Epithelial cell of esophagus (primary cell): ENCODE measurements at places on chromosomes 2 and 18.

GRCh38 chr18:22213333-22213973 lies 44.1 kb downstream of the GATA6 start:
- DNase-seq = peak; percentile 80

DNA sequence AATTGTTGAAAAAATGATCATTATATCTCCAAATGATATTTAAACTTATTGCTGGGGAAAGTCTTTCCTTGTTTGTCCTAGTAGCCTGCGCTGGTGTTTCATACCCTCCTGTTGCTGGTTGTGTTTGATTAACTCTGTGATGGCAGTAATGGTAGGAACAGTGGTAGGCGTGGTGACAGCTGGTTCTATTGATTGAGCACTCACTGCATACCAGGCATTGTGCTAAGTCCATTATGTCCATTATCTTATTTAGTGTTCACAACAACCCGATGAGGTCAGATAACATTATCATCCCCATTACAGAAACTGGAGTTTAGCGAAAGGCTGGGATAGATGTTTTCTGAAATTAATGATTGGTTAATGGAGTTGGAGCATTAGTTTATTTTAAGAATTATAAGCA lies 77.8 kb upstream of the STON1 start:
- DNase-seq = no peak

- peak; percentile 44 for DNase-seq
Measured at GRCh38 chr18:2657788-2658458, 2.4 kb downstream of the SMCHD1 start.

- DNase-seq = no peak
Measured at GRCh38 chr2:158049129-158049855, 52.4 kb upstream of the UPP2 start.

- DNase-seq = no peak
Measured at GRCh38 chr2:100888601-100889000, 68.7 kb downstream of the NPAS2 start.

DNA sequence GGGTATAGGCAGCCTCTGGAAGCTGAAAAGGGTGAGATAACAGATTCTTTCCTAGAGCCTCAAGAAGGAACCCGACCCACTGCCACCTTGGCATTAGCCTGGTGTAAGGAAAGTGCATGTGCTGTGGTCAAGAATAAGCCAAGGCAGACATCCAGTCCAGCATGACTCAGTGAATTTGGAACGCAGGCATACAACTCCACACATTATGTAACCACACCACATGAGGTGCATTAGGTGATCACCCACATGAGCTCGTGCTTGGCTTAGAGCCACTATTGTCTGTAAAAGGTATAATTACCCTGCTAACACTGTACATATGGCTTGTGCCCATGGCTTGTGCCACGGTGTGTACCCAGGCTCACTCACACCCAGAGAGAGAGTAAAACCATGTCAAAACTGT lies 583.7 kb upstream of the HNMT start:
- peak; percentile 93 for DNase-seq

DNA sequence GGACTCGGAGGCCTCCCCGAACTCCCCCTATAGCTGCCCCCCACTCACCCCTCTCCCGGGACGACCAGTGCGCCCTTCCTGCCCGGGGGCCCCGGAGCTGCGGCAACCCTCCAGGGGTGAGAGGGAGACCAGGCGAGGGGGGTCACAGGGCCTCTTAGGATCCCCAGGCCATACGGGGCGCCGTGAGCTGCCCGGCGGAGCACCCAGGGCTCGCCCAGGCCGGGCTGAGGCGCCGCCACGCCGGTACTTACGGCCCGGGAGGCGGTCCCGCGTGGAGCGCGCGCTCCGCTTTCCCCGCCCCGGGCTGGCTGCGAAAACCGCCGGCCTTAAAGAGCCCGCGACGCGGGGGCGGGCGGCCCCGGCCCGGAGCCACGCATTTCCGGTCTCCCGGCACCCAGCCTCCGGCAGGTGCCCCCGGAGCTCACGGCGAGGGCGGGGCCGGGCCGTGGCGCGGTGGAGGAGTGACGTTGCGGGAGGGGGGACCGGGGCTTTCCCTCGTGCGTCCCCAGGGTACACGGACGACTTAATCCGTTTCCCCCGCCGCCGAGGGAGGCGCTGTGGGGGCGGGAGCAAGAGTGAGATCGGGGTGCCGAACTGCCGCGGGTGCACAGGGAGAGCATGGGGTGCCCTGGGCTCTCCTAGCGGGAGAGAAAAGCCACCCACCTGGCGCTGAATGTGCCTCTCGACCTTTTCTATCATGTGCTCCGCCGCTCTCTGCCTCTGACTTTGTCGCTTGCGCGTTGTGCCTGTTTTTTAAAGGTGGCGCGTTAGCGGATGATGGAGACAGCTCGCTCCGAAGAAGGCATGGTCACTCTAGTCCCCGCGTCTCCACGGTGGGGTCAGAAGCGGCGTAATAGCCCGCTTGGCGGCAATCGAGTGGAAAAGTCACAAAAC lies at the start of gene METTL21A:
Gene METTL21A (minus strand): TSS at position 381 of the 894 bp plus-strand sequence. CDS start 1,019 bp downstream, outside the sequence.
- peak; percentile 84 for DNase-seq

GRCh38 chr18:1513519-1513918 lies 608.8 kb downstream of the ADCYAP1 start:
- no peak for DNase-seq

- peak; percentile 82 for DNase-seq
Measured at GRCh38 chr2:230714136-230714480, 1.5 kb downstream of the CAB39 start.

- no peak for DNase-seq
Measured at GRCh38 chr18:24396082-24396633, 1.5 kb downstream of the OSBPL1A start.

GRCh38 chr2:180892091-180892490 lies 88.3 kb upstream of the UBE2E3 start:
- no peak for DNase-seq

DNA sequence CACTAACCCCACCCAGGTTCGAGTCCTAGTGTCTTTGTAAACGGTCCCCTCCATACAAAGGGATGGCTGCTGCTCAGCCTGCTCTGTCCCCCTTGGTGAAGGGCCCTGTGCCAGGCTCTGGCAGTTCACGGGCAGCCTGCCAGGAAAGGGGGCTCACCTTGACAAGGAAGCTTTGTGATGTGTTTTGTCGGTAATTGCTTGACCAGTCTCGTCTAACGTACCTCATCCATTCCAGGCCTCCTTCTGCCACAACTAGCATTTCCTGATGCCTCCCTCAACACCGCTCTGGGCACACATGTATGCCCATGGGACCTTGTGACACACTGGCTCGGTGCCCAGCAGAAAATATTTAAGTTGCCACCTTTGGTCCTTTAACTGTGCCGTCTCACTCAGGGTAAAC lies 171.9 kb downstream of the KLHL29 start:
- no peak for DNase-seq

- no peak for DNase-seq
Measured at GRCh38 chr18:69763002-69763401, 184.7 kb downstream of the CD226 start.

- peak; percentile 32 for DNase-seq
Measured at GRCh38 chr2:51795248-51795888, 763.4 kb upstream of the NRXN1 start.

DNA sequence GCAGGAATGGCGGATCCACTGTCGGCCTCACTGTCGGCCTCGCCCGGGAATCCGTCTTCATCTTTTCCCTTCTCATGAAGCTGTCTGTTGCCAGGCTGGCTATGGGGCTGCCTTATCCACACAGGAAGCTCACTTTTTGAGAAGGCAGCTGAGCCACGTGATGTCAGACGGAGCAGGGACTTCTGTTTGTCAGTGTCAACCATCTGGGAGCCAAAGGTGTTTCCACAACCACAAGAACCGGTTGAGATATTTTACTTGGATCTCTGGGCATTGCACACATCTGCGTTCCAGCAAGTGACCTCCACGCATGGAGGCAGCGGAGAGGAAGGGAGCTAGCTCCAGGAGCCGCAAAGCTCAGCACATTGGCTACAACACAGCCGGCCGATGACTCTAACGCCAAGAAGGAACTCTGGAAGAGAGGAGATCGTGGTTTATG lies 27.4 kb upstream of the TAF1B start:
- DNase-seq = no peak

- DNase-seq = no peak
Measured at GRCh38 chr2:101361522-101361921, 25.8 kb downstream of the CREG2 start.

DNA sequence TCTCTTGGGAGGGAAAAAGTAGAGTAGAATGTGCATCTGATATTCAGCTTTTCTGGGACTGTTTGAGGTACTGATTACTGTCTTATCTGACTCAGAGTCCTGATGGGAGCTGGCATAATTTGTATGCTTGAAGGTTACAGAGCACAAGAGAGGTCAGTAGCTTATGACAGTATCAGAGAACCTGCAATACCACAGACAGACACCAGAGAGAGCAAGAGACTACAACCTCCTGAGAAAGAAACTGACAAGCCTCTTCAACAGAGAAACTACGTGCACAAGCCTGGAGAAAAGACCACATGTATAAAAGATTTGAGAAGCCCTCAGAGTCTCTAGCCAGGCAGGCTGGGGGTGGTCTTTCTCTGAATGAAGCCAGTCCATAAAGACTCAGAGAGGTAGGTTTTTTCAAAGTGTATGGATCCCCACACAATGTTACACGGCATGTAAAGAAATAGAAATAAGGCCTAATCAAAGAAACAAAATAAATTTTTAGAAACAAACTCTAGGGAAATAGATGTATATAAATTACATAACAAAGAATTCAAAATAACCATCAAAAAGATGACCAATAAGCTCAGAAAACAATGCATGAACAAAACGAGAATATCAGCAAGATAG lies 568.3 kb downstream of the LRRTM4 start:
- peak; percentile 48 for DNase-seq

- peak; percentile 71 for DNase-seq
Measured at GRCh38 chr2:42922790-42923579, 130.6 kb upstream of the HAAO start.

DNA sequence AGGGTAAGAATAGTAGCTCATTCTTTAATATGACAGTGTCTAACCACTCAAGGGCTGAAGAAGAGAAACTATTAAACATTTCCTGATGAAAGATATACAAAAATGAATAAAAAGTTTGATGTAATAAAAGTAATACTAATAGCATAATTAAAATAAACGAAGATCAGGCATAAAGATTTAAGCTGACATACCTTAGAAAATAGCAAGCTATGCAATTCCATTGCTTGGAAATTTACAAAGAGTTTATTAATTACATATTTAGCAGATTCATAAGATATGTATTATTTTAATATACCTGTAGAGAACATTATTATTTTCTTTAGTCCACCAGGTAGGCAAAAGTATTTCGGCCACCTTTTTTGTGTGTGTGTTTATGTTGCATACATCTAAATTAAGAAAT lies 229.4 kb downstream of the GCA start:
- DNase-seq = no peak

DNA sequence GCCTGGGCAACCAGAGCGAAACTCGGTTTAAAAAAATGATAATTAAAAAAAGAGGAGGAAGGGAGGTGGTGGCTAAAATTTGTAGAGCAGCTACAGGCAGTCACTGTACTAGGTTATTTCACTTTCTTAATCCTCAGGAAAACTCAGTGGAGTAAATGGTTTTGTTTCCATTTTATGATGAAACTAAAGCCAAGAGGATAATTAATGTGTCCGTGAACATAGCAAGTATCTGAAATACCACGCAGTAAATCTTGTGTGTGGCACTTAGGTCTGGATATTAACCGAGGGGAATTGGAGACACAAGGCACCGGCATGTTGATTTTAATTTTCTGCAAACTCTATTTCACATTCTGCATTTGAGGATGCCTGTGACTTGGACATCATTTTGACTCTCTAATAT lies 14.5 kb downstream of the SH3BP4 start:
- no peak for DNase-seq

- no peak for DNase-seq
Measured at GRCh38 chr2:211516537-211516936, 960.1 kb downstream of the CPS1 start.

DNA sequence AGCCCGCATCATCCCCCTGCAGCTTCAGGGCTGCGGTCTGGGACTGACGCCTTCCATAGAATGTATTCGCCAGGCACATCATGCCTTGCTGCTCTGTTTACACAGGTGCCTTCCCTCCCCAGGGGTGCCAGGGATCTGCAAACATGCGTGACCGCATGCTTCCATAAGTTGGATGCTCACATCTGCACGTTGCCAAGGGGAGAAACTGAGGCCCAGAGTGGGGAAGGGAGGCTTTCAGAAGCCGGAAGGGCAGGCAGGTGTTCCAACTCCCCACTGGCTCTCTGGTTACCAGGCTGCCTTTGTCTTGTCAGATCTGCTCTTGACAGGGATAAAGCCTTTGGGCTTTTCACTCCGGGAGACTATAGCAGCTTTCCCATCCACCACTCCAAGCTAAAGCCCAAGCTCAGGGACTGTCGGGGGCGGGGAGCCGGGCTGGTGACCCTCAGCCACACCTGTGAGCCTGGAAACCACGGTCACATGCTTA lies 125.8 kb upstream of the TNP1 start:
- DNase-seq = no peak

DNA sequence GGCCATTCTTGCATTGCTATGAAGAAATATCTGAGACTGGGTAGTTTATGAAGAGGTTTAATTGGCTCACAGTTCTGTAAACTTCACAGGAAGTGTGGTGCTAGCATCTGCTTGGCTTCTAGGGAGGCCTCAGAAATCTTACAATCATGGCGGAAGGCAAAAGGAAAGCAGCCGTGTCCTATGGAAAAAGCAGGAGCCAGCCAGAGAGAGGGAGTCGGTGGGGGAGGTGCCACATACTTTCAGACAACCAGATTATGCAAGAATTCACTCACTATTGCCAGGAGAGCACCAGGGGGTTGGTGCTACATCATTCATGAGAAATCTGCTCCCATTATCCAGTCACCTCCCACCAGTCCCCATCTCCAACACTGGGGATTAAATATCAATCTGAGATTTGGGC lies 64.1 kb downstream of the CPS1 start:
- no peak for DNase-seq

- no peak for DNase-seq
Measured at GRCh38 chr2:30455114-30455738, 8.2 kb downstream of the LCLAT1 start.

- DNase-seq = peak; percentile 21
Measured at GRCh38 chr18:22639026-22639463, 221.3 kb upstream of the CTAGE1 start.

DNA sequence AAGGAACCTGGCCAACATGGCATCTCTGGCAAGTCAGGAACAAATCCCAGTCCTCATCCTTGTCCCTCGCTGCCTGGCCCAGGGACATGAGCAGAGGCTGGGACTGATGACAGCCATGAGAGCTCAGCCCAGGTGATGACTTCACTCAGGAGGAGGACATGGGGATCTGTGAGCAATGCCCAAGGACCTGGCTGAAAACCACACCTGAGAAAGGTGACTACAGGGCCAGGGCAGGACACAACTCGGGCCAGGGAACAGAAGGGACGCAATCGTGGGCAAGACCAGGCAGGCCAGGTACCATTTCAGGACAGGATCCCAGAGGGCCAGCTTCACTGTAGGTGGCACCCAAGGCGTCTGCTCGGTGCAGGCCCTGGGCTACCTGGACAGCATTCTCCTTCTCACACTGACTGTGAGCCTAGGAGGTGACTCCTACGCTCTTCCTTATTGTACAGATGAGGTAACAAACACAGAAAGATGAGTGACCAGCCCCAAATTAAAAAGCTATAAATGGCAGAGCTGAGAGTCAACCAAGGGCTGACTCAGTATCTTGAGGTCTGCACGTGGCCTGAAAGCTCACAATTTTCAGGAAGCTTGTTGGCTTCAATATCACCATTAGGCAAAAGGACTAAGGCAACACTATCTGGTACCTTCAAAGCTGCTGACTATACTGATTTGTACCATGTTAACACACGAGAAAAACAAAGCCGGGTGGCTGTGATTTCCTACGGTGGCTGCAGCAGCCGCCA lies 141.1 kb downstream of the EIPR1 start:
- DNase-seq = peak; percentile 19
